ENCODE measurements at places on chromosomes 7 and 10.

DNA sequence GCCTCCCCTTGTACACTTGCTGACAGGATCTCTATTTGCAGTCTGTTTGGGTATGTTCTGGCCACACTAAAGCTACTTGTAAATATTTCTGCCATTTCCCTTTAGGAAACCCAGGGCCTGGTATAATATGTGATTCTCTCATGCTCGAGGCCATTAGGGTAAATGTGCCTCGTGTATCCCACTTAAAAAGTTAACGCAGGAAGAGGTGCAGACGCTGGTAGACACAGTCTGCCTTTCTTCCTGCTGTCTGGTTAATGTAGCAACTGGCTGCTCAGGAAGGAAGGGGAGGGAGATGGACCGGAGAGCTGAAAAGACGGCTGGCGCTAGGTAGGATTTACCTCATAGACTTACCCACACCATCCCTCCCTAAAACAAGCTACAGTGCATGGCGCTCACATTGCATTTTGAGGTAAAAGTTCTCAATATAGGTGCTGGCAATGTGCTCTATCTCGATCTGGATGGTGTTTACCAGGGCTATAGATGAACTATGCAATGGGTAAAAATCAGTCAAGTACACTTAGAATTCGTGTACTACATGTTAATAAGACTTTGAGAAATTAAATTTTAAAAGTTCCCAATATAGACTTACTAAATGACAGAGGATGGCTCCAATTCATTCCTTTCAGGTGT lies 125.9 kb downstream of the JAZF1 start:
- DNase-seq, result no peak

DNA sequence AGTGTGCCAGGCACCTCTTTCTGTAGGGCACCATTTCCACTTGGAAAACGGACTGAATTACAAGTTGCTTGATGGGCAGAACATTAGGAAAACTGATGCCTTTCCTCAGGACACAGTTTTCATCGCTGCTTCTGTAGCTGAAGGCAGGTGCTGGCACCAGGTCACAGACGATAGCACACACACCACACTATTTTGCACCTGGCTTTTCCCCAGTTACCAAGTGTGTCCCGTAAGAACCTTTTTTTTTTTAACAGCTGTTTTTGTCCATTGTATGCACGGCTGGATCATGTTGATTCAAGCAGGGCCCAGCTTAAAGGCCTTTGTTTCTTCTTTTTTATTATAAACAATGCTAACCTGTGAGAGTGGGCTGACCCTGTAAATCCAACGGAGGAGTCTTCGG lies 1.3 kb upstream of the GET4 start:
- no peak for DNase-seq

DNA sequence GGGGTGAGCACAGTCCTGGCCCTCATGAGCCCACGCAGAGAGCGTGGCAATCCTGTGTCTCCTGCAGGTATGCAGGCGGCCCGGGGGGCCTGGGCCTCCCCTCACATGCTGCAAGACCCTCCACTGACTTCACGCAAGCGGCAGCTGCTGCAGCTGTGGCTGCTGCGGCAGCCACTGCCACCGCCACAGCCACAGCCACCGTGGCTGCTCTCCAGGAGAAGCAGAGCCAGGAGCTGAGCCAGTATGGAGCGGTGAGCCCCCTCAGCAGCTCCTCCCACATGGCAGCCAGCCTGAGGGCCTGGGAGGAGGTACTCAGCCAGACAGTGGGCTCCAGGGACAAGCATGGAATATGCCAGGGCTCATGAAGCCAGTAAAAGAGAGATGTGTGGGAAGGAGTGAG lies 8.7 kb downstream of the ZMIZ2 start:
- peak; percentile 16 for DNase-seq

- DNase-seq, result no peak
Measured at GRCh38 chr10:130561681-130562080, 425.5 kb downstream of the GLRX3 start.

GRCh38 chr10:58350023-58350422 lies 15.2 kb downstream of the UBE2D1 start:
- no peak for DNase-seq

DNA sequence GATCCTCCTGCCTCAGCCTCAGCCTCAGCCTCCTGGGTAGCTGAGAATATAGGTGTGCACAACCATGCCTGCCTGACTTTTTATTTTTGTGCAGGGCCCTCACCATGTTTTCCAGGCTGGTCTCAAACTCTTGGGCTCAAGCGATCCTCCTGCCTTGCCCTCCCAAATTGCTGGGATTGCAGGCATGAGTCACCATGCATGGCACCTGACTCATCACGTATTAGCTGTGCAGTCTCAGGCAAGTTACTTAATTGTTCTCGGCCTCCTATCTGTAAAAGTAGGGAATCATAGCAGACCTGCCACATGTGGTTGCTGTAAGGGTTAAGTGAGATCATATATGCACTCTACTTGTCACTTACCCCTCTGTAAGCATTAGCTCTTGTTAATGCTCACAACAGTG lies 117.2 kb downstream of the ANLN start:
- DNase-seq, result no peak

GRCh38 chr10:127153181-127153580 lies 43.2 kb downstream of the INSYN2A start:
- DNase-seq, result peak; percentile 32

GRCh38 chr10:5547681-5547930 lies 22.8 kb downstream of the CALML3 start:
- no peak for DNase-seq

- DNase-seq, result no peak
Measured at GRCh38 chr10:33596422-33596821, 262.0 kb upstream of the NRP1 start.

GRCh38 chr10:19730167-19730906 lies 85.9 kb upstream of the PLXDC2 start:
- DNase-seq, result peak; percentile 55

DNA sequence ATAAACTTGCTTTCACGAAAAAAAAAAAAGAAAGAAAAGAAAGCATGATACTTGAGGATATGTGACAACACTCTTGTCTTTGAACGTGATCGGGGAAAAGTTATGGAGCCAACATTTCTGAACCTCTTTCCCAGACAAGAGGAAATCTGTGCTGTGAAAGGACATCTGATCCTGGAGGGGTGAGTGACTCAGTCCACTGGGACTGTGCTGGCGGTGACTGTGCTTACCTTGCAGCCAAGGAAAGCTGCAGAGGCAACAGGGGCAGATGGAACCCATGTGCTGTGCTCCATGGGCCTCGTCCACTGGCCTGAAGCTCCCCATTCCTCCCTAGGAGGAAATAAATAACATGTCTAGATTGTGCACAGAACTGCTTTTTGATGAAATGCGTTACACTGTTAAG lies 116.5 kb upstream of the RAB11FIP2 start:
- DNase-seq, result peak; percentile 40

DNA sequence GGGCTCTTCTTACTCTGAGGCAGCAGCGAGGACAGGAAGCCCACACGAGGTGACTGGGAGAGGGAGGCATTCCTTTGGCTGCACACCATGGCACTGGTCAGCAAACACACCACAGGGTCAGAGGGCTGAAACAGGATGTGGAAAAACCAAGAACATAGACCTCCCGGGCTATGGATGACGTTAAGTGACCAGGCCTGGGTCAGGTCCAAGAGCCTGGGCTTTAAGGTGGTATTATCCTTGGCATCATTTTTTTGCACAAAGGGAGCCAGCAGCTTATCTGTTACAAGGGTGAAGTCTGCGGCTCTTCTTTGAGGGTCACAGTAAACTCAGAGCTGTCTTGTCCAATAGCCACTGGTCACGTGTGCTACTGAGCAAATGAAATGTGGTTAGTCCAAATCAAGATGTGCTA lies 7.0 kb downstream of the WDR91 start:
- no peak for DNase-seq

DNA sequence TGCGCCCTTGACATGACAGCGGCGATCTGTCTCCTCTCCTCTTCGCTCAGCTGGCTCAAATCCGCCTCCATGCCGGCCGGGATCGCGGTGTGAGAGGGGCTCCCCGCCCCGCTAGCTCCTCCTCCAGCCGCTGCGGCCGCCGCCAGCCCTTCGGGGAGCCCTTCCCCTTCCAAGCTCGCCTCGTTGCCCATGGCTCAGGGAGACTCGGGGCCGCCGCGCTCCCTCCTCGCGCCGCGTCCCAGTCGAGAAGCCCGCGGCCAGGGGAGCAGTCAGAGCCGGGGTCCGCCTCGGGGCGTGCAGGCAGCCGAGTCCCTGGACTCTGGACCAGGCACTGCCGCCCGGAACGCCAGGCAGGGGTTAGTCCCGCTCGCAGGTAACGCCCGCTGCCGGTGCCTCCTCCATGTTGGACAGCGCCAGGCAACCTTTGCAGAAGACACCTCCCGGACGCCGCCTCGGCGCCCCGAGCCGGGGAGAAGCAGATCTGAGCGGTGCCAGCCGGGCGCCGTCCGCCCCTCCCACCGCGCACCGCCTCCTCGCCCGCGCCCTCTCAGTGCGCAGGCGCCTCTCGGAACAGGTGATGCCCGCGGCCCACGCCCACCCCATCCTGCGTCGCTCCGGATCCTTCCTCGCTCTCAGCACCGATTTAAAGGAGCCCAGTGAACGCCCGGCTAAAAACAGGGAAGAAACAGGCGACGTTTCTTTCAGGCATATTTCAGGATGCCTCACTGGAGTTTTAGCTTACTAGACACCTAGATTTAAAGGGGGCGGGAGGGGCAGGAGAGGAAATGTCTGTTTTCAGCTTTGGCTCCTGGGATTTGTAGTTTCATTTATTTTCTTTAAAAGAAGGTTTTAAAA lies at the start of gene PCLO:
Gene PCLO (minus strand): TSS at position 483 of the 855 bp plus-strand sequence. CDS start 292 bp downstream, at position 191.
- DNase-seq, result peak; percentile 30

DNA sequence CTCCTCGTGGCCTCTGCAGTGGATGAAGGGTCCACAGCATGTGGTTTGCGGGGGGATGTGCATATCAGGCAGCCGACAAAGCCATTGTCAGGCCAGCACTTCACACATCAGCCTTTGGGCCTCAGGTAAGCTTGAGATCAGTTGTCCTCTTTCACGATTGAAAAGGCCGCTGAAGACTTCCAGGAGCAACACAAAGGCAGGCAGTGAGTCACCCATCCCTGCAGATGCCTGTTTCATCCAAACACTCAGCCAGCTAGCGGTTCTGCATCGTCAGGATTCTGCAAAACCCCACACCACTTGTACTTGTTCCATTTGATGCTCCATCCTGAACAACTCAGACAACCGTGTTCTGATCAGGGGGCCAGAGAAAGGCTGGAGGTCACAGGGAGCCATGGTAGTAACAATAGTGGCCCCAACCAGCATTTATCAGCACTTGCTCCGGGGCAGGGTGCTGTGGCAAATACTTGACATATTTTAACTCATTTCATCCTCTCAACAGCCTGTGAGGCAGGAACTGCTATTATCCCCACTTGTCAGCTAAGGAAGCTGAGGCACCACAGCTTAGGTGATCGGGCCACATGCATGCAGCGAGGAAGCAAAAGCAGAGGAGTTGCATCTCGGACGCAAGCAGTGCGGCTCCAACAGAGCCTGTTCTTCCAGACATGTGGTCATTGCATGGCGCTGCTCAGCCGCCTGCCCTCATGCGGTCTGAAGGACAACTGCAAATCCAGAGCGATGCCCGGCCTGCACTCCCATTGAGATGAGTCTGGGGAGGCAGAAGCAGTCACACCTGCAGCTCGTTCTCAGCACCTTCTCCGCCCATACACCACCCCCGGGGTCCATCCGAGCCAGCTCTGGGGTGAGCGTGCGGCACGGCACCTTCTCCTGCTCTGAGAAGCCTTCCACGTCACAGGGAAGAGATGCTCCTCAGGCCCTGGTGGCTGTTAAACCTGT lies 144.9 kb downstream of the PAXIP1 start:
- no peak for DNase-seq

- peak; percentile 94 for DNase-seq
Measured at GRCh38 chr7:116582806-116583444, 58.1 kb downstream of the CAV1 start.

DNA sequence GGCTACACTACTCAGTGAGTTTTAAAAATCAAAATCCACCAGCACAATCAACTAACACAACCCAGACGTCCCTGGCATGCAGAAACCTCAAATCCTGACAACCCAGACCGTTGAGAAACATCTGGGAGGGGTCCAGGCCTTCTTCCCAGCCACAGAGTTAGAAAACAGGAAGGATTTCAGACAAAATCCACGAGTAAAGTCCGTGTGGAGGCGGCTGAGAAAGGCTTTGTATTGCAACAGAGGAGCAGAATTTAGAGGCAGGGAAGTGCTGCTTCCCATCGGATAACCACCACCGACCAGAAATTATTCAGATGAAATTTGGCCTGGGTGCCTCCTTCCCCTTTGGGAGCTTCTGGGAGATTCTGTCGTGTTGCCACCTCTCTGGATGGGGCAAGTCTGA lies 61.5 kb downstream of the TNS3 start:
- DNase-seq, result peak; percentile 92

- no peak for DNase-seq
Measured at GRCh38 chr10:49620286-49620810, 6.5 kb downstream of the CHAT start.

DNA sequence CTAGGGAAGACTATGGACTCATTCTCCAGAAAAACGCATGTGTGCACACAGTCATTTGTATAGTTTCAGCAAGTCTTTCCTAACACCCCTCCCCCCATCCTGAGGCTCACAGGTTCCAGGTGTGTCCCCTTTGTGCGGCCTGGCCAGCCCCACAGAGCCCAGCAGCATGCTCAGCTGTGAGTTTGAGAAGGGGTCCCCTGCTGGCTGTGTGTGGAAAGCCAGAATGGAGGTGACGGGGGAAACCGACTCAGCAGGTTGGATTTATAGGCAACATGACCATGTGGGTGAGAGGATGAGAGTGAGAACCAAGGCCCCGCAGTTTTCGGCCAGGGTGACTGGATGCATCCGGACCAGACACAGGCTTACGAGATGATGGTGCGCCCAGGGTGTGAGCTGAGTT lies 9.9 kb downstream of the PTPRE start:
- DNase-seq, result no peak

- peak; percentile 80 for DNase-seq
Measured at GRCh38 chr10:125982260-125982948, 86.0 kb downstream of the FANK1 start.

- DNase-seq, result no peak
Measured at GRCh38 chr10:95873651-95874050, 34.1 kb upstream of the CC2D2B start.

GRCh38 chr7:137538361-137538762 lies 194.8 kb upstream of the PTN start:
- DNase-seq, result peak; percentile 90

- no peak for DNase-seq
Measured at GRCh38 chr10:125462845-125463244, 220.1 kb downstream of the TEX36 start.

GRCh38 chr7:79451580-79451979 lies 1.9 kb downstream of the MAGI2 start:
- no peak for DNase-seq

DNA sequence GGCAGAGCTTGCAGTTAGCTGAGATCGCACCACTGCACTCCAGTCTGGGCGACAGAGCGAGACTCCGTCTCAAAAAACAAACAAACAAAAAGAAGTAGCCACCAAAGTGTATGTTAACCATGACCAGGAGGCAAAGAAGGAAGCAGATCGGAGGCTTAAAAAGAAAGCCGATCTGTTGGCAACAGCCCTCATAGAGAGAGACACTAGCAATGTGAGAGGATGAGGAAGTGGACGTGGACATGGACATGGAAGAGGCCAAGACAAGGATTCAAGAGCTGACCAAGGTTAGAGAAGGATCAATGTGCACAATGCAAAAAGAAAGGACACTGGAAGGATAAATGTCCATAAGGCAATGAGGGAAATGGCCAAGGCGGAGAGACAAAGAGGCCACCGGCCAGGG lies 14.9 kb upstream of the ADCK2 start:
- no peak for DNase-seq

Measured in fibroblast of skin of right quadriceps (primary cell).